ENCODE measurements at places on chromosomes 6 and 20.

DNA sequence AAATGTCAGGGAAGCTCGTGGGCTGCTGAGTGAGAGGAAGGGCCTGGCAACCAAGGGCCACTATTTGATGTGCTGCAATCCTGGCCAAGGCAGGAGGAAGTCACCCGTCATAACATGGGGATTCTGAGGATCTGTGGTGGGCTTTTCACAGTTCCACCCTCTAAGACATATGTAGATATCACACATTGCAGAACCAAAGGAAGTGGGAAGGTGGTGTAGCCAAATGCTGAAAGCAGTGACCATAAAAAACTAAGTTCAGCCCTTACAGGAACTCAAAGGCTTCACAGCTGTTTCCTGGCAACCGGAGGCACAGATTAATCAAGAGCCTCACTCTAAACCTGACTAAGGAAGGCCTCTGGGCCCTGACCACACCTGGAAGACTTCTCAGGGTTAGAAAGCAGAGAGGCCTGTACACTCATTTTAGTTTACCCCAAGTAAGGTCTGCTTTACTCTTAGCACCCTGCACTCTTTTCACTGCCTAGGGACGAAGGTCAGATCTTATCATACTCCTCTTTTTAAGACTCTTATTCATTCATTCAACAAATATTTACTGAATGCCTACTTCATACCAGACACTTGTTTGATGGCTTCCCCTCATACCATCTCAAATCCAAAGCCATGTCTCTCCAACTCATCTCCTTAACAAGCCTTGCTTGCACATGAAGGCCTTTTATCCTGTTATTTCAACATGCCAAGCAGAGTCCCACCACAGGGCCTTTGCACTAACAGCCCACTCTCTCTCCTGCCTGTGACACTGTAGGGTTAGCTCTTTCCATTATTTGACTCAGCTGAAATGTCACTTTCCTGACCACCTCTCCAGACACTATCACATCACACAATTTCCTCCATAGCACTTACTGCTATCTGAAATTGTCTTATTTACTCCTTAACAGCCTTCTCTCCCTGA is 2.6 kb downstream of the UBE2V1 start:
- peak; percentile 76 for DNase-seq

DNA sequence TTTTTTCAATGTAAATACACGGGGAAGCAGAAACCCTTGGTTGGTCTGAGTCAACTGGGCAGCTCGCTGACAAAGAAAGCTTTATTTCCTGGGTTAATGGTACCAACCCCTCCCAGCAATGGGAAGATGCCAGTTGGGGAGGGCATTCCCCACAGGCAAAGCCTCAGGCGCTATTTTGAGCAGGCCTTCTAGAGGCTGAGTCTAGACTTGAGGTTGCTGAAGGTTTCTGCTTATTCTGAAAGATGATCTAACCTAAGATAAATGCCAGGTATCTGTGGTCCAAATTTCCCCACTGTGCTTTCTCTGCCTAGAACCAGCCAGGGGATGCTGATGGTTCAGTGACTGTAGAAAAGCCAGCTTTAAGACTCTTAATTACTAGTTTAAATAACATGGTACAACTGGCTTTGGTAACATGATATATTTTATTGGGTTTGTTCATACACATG is 172.5 kb upstream of the JARID2 start:
- no peak for DNase-seq

GRCh38 chr6:135627092-135627715 is 129.7 kb upstream of the AHI1 start:
- no peak for DNase-seq

DNA sequence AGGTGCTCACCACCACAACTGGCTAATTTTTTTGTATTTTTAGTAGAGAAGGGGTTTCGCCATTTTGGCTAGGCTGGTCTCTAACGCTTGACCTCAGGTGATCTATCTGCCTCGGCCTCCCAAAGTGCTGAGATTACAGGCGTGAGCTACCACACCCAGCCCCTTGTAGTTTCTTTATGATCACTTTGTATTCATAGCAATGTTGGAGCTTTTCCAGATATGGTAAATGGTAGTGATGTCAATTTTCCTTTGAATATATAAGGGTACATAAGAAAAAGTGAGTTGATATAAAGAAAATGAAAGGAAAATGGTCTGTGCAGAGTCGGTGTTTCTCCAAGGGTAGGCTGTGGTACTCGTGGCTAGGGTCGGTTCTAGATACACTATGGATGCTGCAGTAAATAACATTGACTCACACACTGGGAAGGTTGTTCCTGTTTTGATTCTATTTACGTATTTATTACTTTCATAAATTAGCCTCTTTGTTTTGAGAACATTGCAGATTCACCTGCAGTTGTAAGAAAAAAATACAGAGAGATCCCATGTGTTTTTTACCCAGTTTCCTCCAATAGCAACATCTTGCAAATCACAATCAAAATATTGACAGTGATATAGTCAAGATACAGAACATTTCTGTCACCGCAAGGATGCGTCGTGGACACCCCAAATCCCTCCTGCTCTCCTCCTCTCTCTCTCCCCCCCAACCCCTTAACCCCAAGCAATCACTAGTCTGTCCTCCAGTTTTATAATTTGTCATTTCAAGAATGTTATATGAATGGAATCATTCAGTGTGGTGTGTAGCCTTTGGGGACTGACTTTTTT is 2.5 kb downstream of the ZNF831 start:
- peak; percentile 70 for DNase-seq

DNA sequence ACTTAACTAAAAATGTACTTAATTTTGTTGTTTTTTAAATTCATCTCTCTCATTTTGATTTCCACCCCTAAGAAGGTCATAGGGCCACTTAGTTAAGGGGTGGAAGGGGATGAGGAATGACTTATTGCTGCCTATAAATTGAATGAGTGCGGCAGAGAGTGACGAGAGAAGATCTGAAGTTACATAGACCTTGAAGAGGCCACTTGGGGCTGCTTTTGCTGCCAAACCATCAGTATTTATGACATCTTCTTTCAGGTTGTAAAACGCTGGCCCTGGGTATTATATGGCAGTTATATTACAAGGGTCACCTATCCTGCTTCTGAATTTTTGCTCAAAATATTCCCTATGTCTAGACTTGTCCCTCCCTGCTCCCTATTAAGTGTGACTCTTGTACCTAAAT is 119.6 kb upstream of the RIMS1 start:
- DNase-seq, result no peak

- no peak for DNase-seq
Observed at GRCh38 chr20:47934761-47935160, 149.5 kb upstream of the SULF2 start.

DNA sequence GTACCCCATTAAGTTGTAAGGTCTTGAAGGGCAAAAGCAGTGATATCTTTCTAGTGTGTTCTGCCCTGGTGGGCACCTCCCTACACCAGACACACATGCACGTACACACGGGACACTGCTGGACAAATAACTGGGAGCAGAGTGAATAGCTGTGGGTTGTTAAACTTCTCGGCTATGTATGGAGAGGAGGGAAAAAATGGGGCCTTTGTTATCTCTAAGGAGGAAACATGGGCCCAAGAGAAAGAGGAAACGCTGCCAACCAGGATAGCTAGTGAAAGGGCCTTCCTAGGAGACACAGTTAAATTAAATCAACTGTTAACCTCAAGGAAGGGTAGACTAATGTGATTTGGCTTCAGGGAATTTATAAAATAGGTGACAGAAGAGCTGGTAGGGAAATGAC is 169.7 kb downstream of the MYLK4 start:
- DNase-seq, result no peak

- no peak for DNase-seq
Observed at GRCh38 chr6:8382434-8382833, 52.9 kb downstream of the SLC35B3 start.

DNA sequence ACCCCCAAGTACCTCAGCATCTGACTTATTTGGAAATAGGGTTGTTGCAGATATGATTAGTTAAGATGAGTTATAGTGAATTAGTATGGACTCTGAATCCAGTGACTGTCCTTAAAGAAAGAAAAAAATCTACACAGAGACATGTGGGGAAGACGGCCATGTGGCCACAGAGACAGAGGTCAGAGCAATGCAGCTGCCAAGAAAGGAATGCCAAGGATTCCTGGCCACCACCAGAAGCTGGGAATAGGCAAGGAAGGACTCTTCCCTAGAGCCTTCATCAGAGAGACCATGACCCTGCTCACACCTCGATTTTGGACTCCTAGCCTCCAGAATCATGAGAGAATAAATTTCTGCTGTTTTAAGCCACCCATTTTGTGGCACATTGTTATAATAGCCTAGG is 81.8 kb downstream of the FYN start:
- DNase-seq, result no peak

- DNase-seq, result no peak
Observed at GRCh38 chr6:137834508-137834907, 32.6 kb upstream of the TNFAIP3 start.

DNA sequence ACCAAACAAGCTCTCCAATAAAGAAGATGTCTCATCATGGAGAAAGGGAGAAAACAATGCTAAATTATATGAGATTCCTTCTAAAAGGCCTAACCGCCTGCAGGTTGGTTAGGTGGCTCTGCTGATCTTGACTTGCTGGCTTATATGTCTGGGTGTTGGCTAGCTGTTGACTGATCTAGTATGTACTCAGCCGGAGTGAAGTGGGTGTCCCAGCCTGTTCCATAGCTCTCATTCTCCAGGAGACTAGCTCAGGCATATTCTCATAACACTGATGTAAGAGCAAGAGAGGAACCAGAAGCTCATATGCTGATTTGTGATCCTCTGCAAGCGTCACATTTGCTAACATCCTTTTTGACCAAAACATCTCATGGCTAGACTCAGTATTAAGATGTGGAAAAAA is 473.0 kb downstream of the BMP2 start:
- DNase-seq, result no peak

DNA sequence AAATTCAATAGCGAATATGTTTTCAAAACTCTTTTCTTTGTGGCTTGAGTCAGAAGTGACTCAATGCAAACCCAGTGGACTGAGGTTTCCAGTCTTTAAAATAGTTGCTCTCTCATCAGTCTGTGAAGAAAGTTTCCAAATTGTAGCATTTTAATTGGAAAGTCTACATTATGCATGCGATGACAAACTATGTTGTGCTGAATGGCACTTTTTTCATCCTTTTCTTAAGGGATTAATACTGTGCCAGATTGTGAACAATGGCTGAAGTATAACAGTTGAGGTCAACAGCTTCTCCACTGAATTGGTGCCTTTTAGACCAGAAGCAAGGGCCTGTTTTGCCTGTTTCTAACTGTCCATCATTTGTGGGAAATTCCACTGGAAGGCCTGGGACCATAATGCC is 377.1 kb downstream of the BTBD9 start:
- DNase-seq, result no peak

- DNase-seq, result no peak
Observed at GRCh38 chr20:4950841-4951240, 50.5 kb downstream of the SLC23A2 start.

DNA sequence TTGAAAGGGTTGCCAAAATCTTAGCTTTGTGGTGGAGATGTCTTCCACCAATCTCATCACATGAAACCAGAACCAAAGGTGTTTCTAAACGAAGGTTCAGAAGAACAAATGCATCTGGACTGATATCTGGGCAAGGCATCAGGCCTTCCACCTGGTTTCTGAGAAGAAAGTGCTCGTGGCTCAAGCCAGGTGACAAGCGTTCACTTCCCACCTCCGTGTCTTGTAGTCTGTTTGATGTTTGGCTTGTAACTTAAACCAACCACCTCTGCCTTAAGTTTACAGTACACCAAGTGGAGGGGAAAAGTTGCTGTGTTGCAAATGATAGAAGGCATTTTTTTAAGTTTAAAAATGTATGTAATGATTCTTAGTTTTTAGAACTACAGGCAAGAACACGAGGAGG is 66.9 kb upstream of the MAP3K7 start:
- no peak for DNase-seq

DNA sequence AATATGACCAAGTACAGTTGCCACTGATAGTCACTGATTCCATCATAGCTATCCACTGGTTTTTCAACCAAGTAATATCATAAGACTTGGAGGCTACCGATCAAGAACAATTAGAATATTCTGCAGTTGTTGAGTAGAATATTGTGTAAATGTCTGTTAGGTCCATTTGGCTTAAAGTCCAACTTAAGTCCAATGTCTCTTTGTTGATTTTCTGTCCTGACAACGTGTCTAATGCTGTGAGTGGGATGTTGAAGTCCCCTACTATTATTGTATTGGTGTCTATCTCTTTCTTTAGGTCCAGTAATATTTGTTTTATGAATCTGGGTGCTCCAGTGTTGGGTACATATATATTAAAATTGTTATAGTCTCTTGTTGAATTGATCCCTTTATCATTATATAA is 13.9 kb downstream of the ARFGEF3 start:
- no peak for DNase-seq

GRCh38 chr20:50527068-50527605 is 17.0 kb downstream of the PTPN1 start:
- DNase-seq, result no peak

GRCh38 chr6:35215665-35216411 is 2.1 kb downstream of the SCUBE3 start:
- no peak for DNase-seq

DNA sequence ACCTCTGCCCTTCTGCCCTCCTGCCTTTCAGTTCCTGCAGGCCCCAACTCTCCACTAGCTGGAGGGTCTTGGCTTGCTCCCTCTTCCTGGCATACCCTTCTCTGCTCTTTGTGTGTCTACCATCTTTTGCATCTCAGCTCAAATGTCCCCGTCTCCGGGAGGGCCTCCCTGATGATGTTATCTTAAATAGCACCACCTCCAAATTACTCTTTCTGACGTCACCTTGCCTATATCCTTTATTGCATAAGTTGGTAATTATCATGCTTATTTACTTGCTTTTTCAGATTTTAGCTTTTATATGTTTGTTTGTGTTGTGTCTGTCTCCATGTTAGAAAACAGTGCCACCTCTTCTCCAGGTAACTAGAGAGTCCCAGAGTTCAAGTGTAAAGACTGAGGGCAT is 36.0 kb upstream of the FYN start:
- no peak for DNase-seq

DNA sequence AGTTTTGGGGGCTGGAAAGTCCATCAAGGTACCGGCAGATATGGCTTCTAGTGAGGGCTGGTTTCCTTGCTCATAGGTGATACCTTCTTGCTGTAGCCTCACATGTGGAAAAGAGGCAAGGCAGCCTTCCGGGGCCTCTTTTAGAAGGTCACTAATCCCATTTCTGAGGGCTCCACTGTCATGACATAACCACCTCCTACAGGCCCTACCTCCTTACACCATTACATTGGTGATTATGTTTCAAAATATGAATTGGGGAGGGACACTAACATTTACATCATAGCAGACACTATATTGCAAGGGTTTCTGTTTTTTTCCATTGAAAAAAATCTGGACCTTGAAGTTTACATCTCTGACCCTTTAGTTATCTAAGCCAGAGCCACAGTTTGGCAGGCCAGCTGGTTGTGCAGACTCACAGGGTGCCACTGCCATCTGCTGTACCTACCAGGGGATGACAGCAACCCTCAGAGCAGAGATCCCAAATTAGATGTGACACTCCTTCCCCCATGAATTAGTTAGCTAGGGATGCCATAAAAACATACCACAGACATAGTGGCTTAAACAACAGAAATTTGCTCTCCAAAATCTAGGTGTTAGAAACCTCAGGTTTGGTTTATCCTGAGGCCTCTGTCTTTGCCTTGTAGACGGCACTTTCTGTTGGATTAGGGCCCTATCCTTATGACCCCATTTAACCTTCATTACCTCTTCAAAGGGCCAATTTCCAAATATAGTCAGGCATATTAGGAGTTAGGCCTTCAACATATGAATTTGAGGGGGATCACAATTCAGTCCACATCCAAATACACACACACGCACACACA is 166.4 kb upstream of the RNF217 start:
- DNase-seq, result no peak
